ENCODE measurements at places on chromosomes 2 and 18.

- no peak for DNase-seq
Observed at GRCh38 chr18:25675123-25675850, 323.3 kb upstream of the ZNF521 start.

GRCh38 chr2:17899871-17900270 is 21.4 kb downstream of the KCNS3 start:
- DNase-seq = no peak

DNA sequence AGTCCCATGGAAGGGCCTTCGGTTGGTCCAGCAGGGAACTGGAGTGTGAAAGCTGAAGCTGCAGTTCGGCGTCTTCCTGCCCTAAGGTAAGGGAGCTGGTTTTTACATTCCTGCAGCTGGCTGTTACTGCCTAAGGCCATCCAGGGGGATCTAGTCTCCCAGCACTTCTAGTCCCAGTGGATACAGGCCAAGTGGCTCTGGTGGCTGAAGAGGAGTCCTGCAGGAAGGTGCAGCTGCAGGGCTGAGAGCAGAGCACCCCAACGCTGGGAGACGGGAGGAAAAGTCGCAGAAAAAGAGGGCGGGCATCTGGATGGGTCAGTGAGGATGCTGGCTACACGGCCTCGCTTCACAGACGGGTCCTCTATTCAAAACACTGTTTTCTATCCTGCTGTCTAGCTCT is 225.0 kb upstream of the HS6ST1 start:
- no peak for DNase-seq

DNA sequence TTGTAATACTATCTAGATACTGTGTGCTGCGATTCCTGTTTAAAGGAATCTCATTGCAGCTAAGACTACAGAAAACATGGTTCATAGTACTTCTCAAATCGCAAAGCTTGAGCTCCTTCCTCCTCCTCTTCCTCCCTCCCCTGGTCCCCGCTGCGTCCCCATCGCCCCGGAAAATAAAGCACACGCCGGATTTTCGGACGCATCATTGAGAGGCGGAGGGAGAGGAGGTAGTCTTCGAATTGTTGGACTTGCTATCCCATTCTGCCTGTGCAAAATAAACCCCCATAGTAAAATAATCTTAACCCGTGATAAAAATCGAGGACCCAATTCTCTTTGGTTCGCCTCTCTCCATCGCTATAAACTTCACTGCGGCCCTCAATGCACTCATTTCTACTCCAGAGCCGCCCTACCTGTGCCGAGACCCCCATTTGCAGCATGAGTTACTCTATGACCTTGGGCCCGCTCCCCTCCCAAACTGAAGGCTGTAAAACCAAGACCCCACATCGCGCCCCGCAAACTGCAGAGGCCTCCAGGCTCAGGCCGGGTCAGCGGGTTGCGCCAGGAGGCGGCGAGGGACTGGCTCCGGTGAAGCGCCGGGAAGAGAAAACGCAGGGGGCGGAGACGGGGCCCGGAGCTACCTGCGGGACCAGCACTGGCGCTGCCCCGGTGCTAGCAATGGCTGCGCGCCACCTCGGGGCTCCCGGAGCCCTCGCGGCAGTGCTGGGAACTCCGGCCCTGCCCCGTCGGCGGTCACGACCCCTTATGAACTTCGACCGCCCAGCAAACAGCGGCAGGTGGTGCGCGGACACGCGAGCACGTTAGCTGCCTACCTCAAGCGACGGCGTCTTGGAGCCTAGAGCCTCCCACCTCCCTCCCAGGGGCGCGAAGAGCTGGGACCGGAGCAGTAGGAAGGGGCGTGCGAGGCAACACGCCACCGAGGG is 649 bp downstream of the ESCO1 start:
- DNase-seq = peak; percentile 8

GRCh38 chr2:85342156-85342555 is 12.2 kb downstream of the RETSAT start:
- DNase-seq = no peak

GRCh38 chr2:225100856-225101294 is 58.6 kb upstream of the DOCK10 start:
- DNase-seq = no peak

DNA sequence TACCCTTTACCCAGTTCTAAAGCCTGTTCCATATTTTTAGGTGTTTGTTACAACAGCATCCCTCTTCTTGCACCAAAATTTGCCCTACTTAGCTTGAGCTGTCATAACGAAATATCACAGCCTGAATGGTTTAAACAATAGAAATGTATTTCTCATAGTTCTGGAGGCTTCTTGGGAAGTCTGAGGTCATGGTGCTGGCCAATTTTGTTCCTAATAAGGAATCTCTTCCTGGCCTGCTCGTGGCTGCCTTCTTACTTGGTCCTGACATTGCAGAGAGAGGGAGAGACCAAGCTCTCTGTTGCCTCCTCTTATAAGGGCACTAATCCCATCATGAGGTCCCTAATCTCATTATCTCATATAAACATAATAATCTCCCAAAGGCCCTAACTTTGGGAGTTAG is 267.8 kb downstream of the PID1 start:
- DNase-seq = no peak
